ENCODE measurements at places on chromosomes 6 and 20.

- DNase-seq = no peak
Measured at GRCh38 chr6:52868240-52868639, 27.6 kb upstream of the GSTA5 start.

DNA sequence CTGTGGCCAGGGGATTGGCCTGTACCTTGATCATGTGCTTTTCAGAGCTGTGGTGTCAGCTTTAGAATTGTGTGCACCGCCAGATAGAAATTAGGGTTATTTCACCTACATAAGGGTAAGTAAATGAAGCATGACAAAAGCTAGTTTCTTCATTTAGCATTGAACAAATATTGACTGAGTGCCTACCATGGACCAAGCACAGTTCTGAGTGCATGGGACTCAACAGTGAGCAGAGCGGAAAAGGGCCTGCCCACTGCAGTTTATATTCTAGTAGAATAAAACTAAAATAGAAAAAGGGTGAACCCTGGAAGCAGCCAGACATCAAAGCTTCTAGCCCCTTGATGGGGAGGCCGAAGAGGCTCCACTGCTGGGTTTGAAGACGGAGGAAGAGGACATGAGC lies 25.6 kb downstream of the ECT2L start:
- DNase-seq = no peak

- no peak for DNase-seq
Measured at GRCh38 chr20:46154796-46155195, 36.7 kb downstream of the CD40 start.

DNA sequence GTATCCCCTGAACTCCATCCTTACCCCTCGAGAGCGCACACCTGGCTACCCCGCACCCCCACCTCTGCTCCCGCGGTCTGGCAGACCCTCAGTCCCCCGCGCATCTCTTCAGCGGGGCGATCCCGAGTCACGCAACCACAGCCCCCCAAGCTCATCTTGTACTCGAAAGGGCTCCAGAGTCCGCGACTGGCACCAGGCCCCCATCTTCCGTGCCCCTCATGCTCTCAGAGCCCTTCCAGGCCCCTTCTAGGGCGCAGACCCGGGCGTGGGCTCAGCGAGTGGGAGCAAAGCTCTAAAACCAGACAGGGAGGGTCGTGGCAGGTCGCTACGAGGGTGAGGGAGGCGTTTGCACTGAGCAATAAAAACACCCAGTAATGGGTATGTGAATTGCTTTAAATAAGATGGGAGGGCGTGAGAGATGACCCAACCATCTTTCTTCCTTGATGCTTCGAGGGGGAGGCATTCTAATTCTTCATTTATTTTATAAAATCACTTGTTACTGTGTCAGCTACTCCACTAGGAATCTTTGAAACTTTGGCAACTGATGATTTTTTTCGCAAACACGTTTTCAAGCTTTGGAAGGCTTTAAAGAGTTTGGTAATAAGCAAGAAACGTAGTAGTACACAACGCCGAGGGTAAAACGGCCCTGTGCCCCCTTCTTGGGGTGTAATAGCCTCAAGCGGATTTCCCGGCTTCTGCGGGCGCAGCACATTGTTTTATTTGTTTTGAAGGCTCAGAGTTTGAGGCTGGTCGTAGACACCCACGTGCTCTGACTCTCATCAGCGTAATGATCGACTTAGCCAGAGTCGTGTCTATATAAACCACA lies 42.6 kb upstream of the SUPT3H start:
- peak; percentile 53 for DNase-seq

- no peak for DNase-seq
Measured at GRCh38 chr6:156839129-156839528, 62.0 kb downstream of the ARID1B start.

Measured in stimulated activated CD4-positive, alpha-beta T cell treated with anti-CD3 and anti-CD28 coated beads, Interleukin-1b, Interleukin-23, amount 100 ng/mL, for 48 hours (primary cell).